ENCODE measurements at places on chromosomes 12 and 14.

DNA sequence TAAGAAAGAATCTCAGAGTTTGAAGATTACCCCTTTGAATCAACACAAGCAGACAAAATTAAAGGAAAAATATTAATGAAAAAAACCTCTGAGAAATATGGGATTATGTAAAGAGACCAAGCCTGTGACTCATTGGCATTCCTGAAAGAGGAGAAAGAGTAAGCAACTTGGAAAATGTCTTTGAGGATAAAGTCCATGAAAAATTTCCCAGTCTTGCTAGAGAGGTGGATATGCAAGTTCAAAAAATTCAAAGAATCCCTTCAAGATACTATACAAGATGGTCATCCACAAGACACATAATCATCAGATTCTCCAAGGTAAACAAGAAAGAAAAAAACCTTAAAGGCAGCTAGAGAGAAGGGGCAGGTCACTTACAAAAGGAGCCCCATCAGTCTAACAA is 13.3 kb downstream of the SLCO1B1 start:
- DNase-seq, result no peak

- peak; percentile 22 for DNase-seq
These were observed 40.1 kb downstream of the GALNT4 start for GRCh38 chr12:89484470-89484869.

DNA sequence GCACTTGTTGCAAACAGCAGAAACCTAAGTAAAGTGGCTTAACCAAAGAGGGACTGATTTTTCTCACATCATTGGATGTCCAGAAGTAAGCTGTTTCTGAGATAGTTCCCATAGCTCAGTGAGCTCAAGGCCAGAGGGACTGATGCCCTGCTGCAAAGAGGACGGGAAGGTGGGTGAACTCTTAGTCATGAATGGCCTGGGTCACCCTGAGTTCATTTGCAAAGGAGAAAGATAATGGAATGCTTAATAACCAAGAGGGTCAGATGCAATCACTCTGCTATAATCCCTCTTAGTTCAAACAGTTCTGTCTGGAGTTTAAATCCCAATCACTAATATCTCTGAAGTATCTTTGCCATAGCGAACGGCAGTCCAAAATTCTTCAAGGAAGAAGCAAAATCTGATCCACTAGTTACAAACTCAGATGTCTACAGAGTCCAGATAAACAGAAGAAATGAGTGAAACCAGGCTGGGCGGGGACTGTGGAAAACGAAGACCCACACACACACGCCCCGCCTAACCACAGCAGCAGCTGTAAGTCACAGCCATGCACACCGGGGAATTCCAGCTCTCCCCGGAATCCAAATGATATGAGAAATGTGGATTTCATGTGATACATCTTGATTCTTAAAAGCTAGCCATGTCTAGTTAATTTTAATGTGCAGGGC is 289.5 kb downstream of the TMEM132D start:
- DNase-seq, result no peak

GRCh38 chr12:25276199-25276937 is 25.6 kb upstream of the KRAS start:
- peak; percentile 54 for DNase-seq

DNA sequence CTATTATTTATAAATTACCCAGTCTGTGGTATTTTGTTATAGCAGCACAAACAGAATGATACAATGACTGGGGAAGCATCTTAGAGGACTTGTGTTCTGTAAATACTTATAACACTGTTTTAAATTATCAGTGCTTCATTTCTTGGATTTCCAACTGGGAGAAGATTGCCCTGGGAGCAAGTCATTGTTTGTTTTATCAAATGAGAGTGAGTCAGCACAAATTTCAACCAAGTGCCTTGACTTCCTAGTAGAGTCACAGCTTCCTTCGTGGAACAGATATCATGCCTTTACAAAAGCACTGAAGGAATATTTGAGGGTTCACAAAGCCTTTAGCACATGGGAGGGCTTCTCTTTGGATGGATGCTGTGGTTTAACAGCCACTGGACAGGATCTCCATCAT is 234.1 kb downstream of the KTN1 start:
- DNase-seq, result no peak

DNA sequence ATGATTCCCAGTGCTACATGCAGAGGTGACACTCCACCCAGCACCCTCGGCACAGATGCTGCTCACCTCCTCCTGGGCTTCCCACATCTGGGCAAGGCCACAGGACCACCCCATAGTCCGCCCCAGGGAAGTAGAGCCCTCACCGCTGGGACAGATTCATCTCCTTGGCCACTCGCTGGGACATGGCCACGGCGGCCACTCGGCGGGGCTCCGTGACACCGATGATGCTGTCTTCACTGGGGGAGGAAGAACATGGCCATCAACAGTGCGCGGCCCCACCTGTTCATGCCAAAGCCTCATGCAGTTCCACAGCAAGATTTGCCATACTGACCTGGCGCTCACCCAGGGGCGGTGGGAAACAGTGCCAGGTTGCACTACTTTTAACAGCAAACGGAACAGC is 13.7 kb downstream of the DHX37 start:
- no peak for DNase-seq

DNA sequence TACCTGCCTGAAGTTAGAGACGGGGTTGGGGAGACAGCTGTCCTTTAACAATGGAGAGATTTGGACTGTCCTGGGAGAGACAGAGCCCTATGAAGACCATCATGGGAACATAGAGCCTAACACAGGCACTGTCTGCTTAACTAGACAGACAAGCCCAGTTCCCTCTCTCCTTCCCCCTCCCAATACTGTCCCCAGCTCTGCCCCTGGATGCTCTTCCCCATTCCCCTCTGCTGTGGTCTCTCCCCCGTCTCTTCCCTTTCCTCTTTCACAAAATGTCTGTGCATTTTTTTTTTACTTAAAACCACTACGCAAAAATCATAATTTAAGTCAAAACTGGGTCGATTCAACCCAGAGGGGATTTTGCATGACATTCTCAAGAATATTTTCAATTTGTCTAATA is 232.9 kb downstream of the CHST11 start:
- no peak for DNase-seq

- DNase-seq, result no peak
These were observed 43.0 kb upstream of the CTDSP2 start for GRCh38 chr12:57889500-57889989.

GRCh38 chr12:128204711-128205110 is 62.3 kb upstream of the TMEM132C start:
- no peak for DNase-seq

GRCh38 chr14:90487031-90487430 is 90.2 kb downstream of the CALM1 start:
- DNase-seq, result peak; percentile 52

DNA sequence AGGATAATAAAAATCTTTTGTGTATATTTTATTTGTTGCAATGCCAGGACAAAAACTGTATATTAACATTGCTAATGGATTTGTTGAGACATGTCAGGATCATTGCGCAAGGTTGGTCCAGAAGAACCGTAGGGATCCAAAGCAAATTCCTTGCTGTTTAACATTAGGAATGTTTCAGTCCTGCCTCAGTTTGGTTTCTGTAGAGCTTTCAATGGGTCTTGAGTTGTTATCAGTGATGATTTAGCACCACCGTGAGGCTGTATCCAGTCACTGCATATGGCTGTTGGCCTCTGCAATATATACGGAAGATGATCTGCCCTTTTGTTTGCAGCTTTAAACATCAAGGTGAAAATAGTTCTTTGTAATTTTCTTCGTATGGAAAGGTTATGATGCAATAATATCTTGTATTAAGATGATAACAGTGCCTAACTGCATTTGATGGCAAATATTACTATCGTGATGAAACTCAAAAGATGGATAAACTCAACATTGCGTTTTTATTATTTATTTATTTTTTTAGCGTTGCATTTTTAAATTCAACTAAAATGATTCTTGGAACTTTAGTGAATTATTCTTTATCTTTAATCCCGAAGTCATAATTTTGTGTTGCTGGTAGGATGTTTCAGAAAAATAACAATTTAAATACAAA is 231.2 kb downstream of the AKAP6 start:
- DNase-seq, result peak; percentile 79

GRCh38 chr14:102907303-102907844 is 15.1 kb upstream of the AMN start:
- DNase-seq, result no peak

DNA sequence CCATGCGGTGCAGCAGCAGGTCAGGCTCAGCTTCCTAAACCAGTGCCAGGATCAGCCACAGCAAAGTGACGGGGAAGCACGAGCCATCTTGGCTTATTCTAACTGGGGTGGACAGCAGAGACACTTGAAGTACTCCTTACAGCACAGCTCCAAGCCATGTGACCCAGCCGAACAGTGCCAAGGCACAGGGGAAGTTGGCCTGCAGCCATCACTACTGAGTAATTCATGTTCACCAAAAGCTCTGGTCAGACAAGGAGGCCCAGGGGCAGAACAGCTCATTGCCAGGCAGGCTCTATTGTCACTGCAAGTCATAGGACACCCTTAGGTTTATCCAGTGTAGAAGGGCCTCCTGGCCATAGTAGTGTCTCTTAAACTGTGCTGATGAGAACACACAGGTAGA is 23.4 kb upstream of the SLC35F4 start:
- DNase-seq, result peak; percentile 29

- DNase-seq, result no peak
These were observed 30.3 kb upstream of the TTC7B start for GRCh38 chr14:90846511-90846910.

DNA sequence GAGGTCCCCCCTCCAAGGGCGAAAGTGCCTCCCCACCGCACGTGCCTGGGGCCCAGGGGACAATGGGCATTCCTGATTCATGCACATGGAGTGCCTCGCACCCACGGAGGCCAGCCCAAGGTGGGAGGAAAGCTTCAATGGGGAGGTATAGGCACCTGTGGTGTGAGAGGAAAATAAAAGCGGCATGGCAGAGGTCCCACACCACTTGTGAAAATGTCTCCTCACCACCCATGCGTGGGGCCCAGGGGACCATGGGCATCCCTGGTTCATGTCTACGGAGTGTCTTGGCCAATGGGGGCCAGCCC is 384.7 kb downstream of the ALG10 start:
- DNase-seq, result no peak

GRCh38 chr14:21061347-21061668 is 3.7 kb downstream of the RNASE8 start:
- no peak for DNase-seq

DNA sequence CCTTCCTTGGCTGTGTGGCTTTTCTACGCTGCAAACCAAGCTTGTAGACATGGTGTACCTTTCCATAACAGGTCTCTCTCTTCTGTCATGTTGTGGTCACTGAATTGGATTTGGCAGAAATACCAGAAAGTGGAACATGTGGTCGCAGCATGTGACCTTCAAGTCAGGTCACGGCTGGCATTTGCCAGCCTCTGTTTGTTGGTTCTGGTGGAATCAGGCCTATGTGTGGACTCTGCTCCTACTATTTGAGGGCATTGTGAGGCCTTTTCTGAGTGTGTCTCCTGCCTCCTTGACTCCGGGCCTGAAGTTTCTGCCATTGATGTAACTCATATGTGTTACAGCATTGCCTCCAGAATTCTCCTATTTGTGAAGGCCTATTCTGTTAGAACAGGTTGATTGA is 116.7 kb downstream of the CACNA1C start:
- no peak for DNase-seq

DNA sequence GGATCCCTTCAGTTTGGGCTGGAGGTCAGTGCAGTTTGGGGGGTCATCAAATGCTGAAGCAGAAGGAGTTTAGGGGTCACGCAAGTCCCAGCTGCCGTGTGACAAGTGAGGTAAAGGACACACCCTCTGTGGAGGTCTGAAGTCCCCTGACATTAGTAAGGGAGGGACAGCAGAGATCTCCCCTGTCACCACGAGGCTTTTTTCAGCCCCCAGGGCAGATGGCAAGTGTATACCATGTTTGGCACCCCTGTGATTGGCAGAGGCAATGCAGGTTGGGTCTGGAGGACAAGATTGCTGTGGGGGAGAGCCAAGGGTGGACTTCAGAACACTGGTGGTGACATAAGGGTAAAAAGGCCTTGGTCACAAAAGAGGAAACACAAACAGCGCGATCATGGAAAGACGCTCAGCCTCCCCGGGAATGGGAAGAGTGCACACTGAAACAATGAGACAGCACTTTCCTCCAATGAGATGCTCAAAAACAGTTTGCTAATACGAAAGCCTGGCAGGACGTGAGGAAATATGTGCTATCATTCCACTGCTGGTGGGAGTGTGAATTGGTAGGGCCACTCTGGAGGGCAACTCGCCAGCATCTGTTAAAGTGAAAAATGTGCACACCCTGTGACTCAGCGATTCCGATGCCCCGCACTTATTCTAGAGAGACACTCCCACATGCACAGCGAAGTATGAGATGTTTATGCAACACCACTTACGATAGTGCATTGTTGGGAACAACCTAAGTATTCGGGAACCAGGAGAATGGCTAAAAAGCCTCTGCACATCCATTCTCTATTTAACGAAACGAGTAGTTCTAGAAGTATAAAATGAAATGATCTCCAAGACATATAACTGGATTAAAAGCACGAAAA is 14.4 kb upstream of the CD27 start:
- DNase-seq, result peak; percentile 94

- DNase-seq, result peak; percentile 35
These were observed 34.7 kb downstream of the CDC42BPB start for GRCh38 chr14:103022685-103023044.

- DNase-seq, result no peak
These were observed 44.5 kb downstream of the PSMA6 start for GRCh38 chr14:35336494-35337268.

DNA sequence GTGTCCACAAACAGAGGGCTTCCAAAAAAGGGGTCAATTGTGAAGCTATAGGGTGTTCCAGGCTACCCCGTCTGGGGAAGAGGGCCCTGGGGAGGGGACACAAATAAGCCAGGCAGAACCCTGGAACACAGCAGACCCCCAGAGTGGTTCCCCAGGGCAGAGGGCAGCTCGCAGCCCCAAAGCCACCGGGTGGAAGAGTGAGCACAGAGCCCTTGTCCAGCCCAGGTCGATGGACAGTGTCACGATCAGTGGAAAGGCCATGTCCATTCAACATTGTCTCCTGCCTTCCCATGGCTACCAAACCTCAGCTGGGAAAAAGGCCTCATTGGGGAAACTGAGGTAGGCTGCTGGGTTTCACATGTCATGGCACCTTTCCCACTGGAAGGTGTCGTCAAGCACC is 131.4 kb downstream of the DICER1 start:
- DNase-seq, result no peak

- DNase-seq, result peak; percentile 53
These were observed 394.1 kb downstream of the BCAT1 start for GRCh38 chr12:24554612-24555295.

DNA sequence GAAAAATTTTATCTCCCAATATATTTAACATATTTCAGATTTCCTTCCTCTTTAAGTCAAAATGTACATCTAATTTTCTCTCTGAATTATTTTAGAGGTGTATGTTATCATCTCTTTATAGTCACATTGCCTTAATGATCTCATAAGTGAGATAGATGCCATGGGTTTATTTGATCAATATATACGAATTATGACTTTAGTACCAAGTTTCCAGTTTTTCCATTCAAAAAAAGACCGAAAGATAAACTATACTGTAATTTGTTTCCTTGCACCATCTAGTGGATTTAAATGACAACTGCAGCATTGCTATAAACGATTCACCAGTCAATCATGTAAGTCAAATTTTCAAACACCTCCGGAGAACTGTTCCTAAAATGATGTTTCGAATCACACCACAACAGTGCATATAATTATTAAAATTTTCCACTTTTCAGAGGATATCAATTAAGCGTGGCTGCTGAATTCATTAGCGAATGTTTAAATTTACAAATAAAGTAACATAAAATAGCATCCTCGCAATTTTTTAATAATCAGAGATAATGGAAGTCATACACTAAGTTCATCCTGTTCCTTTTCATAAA is 419 bp upstream of the ATXN7L3B start:
- DNase-seq, result peak; percentile 81

Measured in A673 (cell line).